IPS DF 19.7 (cell line): ENCODE measurements at places on chromosomes 16 and 17.

DNA sequence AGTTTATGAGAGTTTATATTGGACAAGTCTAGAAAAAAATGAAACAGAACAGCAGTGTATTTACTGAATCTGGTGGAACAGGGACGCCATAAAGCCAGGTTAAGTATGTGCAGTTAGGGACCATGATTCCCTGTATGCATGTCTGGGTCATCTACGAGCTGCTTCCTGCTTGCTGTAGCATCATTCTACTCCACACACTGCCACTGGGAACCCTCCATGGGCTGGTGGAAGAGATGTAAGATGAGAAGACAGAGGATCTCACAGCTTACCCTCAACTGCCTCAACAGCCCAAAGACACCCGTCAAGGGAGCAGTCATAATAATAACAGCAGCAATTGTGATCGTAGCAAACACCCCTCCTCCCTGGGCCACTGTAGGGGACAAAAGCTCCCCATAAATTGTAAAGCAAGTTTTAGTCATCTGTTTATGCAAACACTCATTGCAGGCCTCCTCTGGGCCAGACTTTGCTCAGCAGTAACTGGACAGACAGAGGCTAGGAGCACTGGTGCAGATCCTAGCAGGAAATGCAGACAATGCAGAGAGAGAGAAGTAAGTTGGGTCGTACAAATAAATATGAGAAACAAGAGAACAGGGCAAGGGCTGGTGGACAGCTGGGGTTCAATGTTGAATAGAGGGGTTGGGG lies 188.0 kb downstream of the SOX9 start:
- no peak for DNase-seq

- DNase-seq: no peak
These were observed 1.3 kb upstream of the SOCS1 start for GRCh38 chr16:11257131-11257938.

GRCh38 chr17:79800325-79801155 lies 3.7 kb upstream of the CBX8 start:
- DNase-seq: no peak

GRCh38 chr16:51341204-51341603 lies 190.1 kb upstream of the SALL1 start:
- no peak for DNase-seq

GRCh38 chr17:53193044-53193443 lies 629.7 kb upstream of the KIF2B start:
- DNase-seq: no peak
